ENCODE measurements at places on chromosomes 6 and 20. TPM values are rescaled to one million over a fixed set of nuclear protein-coding genes. Genes with fewer than 3 reads are reported as not detected.

MRPL14 gene
- total RNA-seq: 56.8 TPM

PHIP gene
- 22.6 TPM for total RNA-seq

SLC52A3 gene
- total RNA-seq: 15.4 TPM

ABT1 gene
- total RNA-seq: 13.1 TPM

VSX1 gene
- not detected for total RNA-seq

MCHR2 gene
- not detected for total RNA-seq

ATP9A gene
- 54.0 TPM for total RNA-seq

CALHM4 gene
- total RNA-seq: not detected

FABP7 gene
- not detected for total RNA-seq

RAB44 gene
- 0.32 TPM for total RNA-seq

KIZ gene
- total RNA-seq: 9.4 TPM

IMPG1 gene
- not detected for total RNA-seq

SMPDL3A gene
- total RNA-seq: 192 TPM

PRL gene
- total RNA-seq: not detected

NPEPL1 gene
- total RNA-seq: 30.8 TPM

OOEP gene
- total RNA-seq: 0.41 TPM

BNIP5 gene
- 17.4 TPM for total RNA-seq

CST4 gene
- not detected for total RNA-seq

RBCK1 gene
- total RNA-seq: 117 TPM

TTLL9 gene
- total RNA-seq: not detected

HUS1B gene
- total RNA-seq: 1.3 TPM

PI3 gene
- 399 TPM for total RNA-seq

PAK5 gene
- total RNA-seq: 0.13 TPM

SLC17A3 gene
- total RNA-seq: not detected

SAMD3 gene
- 1.7 TPM for total RNA-seq
